ENCODE measurements at places on chromosomes 7 and 10. TPM values are rescaled to one million over a fixed set of nuclear protein-coding genes. Genes with fewer than 3 reads are reported as not detected.

The BTBD16 gene
- polyA plus RNA-seq: 21.3 TPM

The PAPSS2 gene
- polyA plus RNA-seq: 20.1 TPM

The AZGP1 gene
- polyA plus RNA-seq: 60.5 TPM

The NKX1-2 gene
- not detected for polyA plus RNA-seq

The NXPH1 gene
- polyA plus RNA-seq: 0.94 TPM

The ALOX5 gene
- polyA plus RNA-seq: 11.4 TPM

The OR2F2 gene
- 0.30 TPM for polyA plus RNA-seq

The CYP2E1 gene
- 9.0 TPM for polyA plus RNA-seq

The STRIP2 gene
- 18.8 TPM for polyA plus RNA-seq

The DLG5 gene
- 26.9 TPM for polyA plus RNA-seq

The SPDYE2B gene
- 3.3 TPM for polyA plus RNA-seq

GRCh38 chr7:5635461-5636445 is 145.7 kb downstream of the RNF216 start:
- DNase-seq: no peak

GRCh38 chr7:37642028-37642540 is 41.5 kb upstream of the GPR141 start:
- DNase-seq: no peak

GRCh38 chr7:134594877-134595276 is 46.0 kb downstream of the AKR1B15 start:
- no peak for DNase-seq

- no peak for DNase-seq
Observed at GRCh38 chr7:14551310-14551709, 351.2 kb downstream of the DGKB start.

DNA sequence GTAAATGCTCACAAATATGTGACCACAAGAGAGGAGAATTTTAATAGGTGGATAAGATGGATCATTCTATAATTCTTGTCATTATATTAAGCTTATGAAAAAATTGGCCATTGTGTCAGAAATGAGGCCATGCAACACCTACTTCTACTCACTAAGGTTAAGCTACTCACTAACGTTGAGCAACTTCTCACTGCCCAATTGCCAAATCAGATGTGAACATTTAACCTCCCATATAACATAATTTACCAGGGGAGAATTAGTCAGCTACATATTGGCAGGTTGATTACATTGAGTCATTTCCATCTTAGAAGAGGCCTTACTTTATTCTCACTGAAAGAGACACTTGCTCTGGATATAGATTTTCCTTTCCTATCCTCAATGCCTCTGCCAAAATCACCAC is 211.2 kb upstream of the DGKB start:
- no peak for DNase-seq

DNA sequence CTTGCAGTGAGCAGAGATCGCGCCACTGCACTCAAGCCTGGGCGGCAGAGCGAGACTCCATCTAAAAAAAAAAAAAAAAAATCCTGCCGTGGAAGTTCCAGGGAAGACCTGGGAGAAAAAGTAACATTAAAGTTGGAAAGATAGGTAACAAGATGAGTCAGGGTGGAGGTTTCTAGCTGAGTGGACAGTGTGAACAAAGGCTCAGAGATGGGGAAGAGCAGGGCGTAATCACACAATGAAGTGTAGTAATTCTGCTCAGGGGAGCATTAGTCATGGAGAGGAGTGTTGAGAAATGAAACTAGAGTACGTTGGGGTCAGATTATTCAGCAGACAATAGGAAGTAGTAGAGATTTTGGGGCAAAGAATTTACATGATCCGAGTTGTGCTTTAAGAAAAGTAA is 21.6 kb upstream of the WASL start:
- DNase-seq: no peak

GRCh38 chr10:116831790-116832189 is 17.5 kb upstream of the ENO4 start:
- DNase-seq: no peak

DNA sequence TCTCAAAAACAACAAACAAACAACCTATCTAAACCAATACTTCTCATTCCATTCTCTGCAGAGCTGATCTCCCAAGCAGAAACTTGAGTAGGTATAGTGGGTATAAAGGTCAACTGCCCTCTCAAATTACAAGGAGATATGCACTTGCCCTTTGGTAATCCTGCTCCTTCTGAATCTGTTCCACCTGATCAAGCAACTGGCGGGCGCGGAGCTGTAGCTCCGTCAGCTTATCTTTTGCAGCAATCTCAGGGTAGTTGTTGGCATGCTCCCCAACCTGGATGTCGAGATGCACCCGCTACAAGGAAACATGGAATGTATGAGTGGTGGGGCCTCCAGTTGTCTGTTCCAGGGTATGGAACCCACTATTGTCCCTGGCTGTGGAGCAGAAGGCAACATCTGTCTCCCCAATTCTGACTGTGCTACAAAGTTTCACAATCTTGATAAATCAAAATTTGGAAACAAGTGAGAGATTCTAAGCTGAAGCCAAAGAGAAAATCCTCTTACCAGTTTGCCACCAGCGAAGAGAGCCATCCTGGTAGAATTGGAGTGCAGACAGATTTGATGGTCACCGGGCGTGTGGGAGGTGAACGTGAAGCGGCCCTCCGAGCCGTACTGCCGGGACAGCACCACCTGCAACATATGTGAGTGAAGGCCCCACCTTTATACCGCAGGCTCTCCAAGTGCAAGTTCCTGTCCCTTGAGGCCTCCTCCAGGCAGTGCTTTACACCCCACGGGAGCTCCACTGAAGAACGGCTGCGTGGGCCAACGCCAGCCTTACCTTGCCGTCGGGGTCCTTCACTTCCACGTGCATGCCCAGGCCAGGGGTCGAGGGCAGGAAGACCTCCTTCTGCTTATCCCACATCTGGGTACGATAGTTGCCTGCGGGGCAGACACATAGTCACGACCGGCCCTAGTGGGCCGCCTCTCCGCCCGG is 819 bp downstream of the TMED4 start:
- peak; percentile 20 for DNase-seq

- DNase-seq: no peak
Observed at GRCh38 chr10:60677531-60678129, 100.6 kb upstream of the CDK1 start.

DNA sequence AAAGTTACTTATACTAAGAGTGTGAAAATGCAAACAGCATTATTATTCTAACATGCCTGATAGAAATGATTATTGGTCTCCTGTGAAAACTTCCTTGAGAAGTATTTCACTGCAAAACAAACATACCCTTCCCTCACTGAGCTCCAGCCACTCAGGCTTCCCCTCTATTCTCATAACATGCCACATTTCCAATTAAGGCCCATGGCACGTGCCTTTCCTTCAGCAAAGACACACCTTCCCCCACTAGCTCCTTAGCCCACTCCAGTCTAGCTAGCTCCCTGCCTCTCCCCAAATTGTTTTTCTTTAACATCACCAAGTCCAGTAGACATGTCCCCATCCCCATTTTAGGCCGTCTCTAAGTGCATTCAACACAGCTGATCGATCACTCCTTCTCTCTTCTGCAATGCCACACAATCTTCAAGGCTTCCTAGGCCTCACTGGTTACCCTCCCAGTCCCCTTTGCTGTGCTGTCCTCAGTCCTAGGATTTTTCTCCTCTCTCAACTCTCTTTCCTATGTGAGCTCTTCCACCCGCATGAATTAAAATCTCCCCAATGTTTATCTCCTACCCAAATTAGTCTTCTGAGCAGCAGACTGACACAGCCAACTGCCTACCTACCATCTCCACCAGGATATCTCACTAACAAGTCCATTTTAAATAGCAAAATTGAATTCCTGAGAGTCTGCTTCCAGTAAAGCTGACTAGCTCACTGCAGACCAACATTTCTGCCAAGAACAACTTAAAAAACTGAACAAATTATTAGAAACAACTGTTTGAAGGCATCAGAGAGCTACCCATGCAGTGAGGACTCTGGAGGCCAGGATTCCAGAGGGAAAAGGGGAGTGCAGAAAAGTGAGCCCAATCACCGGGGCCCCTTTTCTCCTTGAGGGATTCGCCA is 11.9 kb downstream of the CYTH3 start:
- DNase-seq: no peak

GRCh38 chr7:30707391-30708357 is 25.4 kb upstream of the CRHR2 start:
- peak; percentile 40 for DNase-seq

- DNase-seq: peak; percentile 53
Observed at GRCh38 chr10:110008518-110009339, 945 bp downstream of the ADD3 start.

DNA sequence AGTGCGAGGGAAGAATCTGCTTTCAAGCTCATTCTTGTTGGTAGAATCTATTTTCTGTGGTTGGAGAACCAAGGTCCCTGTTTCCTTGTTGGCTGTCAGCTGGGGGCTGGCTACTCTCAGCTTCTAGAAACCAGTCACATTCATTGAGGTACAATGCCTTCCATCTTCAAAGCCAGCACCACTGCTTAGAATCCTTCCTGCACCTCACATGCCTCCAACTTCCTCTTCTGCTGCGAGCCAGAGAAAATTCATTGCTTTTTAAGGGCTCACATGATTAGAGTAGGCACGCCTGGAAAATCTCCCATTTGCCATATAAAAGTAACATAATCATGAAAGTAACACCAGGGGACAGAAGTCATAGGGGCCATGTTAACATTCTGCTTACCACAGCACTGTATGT is 28.7 kb downstream of the TES start:
- no peak for DNase-seq

GRCh38 chr7:40876601-40877000 is 741.8 kb downstream of the SUGCT start:
- no peak for DNase-seq

DNA sequence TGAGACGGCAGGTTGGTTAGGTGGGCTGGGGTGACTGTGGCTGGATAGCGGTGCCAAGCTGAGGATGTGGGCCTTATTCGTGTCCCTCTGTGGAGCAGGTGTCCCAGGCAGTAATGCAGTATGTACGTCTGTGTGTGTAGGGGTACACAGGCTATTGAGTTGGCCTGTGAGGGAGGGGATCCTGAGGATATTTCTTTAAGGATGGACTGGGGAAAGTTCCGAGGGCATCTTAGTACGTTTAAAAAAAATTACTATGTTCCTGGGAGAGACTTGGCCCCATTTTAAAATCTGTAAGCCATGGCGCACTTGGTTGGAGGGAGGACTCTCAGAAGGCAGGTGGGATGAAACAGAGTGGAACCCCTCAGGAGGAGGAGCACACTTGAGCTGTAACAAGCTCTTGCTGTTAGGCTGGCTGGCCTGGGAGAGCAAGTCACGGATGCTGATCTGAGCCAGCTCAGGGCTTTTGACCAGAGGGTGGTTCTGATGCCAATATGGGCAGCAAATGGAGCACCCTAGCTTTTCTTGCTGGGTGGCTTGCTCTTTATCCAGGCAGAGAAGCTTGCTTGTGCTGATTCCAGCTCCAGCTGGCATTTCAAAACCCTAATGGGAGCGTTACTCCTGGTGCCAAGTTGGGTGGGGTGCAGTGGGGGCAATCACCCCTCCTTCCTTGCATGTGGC is 765 bp downstream of the WBP1L start:
- DNase-seq: peak; percentile 57

GRCh38 chr10:119940487-119940886 is 48.0 kb downstream of the SEC23IP start:
- DNase-seq: no peak

GRCh38 chr10:22719406-22720042 is 5.1 kb upstream of the PIP4K2A start:
- DNase-seq: no peak

GRCh38 chr7:91468256-91468655 is 204.0 kb downstream of the FZD1 start:
- no peak for DNase-seq

DNA sequence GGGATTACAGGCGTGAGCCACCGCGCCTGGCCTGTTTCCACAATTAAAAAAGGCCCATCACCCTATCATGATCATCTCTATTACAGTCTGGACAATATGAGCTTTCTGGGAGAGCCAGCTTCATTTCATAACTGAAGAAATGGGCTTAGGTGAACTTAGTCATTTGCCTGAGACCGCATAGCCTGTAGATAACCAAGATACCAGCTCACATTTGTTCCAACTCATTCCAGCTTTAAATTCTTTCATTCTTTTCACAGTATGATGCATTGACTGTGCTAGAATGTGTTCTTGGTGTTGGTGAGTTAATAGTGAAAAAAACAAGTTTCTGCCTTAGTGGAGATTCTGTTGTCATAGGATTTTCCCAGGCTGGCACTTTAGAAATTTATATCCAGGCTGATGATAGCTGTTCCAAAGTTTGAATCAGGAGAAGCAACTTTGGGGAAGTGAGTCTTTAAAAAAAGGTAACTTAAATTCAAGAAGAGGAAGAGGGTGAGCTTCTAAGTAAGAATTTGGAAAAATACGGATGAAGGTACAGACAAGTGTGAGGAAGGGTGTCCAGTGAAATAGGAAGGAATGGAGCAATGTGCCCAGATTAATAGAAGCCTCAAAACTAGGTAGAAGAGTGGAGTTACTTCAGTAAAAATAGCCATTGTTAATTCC is 2.1 kb upstream of the H2AZ2 start:
- DNase-seq: no peak
